ENCODE measurements at places on chromosomes 6 and 20.

- DNase-seq, result no peak
Measured at GRCh38 chr6:157563611-157564284, 182.8 kb downstream of the ZDHHC14 start.

DNA sequence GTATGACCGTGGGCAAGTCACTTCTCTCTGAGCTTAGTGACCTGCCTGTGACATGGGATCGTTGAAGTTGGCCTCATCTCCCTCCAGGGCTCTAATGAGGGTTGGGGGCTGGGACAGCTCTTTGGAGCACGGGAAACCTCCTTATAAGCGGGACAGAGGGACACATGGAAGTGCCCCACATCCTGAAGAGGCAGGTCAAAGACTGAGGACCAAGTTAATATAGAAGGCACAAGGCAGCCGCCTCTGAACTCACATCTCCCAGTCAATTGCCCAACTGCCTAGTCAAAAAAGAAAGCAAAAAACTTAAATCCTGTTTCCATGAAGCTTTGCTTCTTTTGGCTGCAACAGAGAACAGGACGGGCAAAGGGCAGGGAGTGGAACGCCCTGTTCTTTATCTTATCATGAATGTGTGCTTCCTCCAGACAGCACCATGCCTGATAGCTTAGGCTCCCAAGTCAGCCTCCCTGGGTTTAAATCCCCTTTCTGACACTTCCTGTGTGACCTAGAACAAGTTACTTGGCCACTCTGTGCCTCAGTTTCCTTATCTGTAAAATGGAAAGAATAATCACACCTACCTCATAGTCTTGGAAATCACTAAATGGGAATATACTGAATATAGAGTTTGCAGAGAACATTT lies 27.1 kb downstream of the LBP start:
- no peak for DNase-seq

DNA sequence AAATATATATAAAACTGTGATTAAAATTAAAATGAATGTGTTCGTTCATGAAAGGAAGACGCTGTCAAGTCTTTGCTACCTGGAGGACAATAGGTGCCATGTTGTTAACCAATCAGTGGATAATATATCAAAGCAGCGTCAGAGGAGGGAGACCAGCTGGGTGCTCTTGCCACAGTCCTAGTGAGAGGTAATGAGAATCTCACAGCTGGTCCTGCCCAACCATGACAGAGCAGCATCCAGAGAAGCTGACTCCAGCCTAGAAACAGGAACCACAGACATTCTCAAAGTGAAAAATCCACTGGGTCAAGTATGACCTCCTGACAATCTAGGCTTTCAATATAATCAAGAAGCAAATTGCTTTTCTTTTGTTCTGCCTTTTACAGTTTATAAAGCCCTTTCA lies 94.5 kb upstream of the LRFN2 start:
- DNase-seq, result no peak

GRCh38 chr6:11410539-11411307 lies 126.8 kb upstream of the TMEM170B start:
- no peak for DNase-seq

GRCh38 chr6:155311086-155311485 lies 3.2 kb downstream of the TFB1M start:
- DNase-seq, result no peak

DNA sequence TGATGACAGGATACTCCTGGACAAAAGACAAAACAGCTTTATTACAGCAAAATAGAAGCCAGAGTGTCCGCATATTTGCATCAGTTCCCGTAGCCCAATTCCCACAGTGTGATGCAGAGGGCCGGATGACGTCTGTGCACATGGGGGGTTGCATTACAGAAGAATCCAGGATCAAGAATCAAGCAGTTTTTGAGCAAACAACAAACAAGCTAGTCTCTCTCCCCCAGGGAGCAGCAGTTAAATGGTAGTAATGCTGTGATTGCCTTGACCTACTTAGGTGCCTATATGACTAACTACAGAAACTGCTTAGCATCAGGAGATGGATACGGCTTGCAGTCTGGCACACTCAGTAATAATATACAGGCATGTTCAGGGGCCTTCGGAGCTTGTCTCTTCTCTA lies 3.2 kb upstream of the SDHAF4 start:
- DNase-seq, result no peak

GRCh38 chr20:20608041-20608440 lies 104.4 kb downstream of the RALGAPA2 start:
- no peak for DNase-seq

DNA sequence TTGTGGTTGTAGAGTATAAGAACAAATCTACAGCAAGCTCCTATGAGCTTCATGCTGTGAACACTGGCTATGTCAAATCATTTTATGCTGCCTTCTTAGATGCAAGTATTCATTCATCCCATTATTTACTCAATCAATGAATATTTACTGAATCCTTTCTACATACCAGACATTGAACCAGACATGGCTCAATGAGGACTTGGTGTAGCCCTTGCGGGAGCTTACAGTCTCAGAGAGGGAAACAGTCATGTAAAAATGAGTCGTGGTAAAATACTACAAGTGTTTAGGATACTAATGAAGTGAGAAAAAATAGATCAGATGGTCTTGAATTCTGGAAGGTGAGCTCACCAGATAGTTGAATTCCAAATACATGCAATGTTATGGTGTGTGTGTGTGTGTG lies 44.8 kb upstream of the ENPP1 start:
- DNase-seq, result no peak

GRCh38 chr20:57414867-57415592 lies 23.8 kb downstream of the RBM38 start:
- DNase-seq, result no peak

DNA sequence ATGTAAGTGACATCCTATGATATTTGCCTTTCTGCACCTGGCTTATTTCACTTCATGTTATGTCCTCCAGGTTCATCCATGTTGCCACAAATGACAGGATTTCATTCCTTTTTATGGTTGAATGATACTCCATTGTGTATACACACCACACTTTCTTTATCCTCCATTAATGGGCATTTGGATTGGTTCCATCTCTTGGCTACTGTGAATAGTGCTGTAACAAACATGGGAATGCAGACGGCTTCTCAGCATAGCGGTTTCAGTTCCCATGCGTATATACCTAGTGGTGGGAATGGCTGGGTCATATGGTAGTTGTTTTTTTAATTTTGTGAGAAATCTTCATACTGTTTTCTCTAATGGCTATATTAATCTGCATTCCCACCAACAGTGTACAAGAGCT lies 14.8 kb downstream of the MTHFD1L start:
- DNase-seq, result no peak

DNA sequence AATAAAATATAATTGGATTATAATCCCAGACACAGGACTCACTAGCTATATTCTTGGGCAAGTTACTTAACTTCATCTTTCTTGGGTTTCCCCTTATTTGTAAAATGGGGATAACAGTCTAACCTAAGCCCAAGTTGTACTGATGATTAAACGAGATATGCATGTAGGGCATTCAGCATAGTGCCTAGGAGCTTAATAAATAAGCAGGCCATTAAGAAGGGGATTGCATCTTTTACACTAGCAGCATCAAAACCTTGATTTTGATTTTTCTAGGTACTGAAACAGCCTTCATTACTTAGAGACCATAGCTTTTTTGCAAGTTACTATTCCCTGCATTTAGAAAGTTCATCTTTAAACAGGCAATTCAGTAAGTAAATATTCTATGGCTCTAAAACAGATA lies 2.2 kb upstream of the QKI start:
- DNase-seq, result no peak

- DNase-seq, result no peak
Measured at GRCh38 chr6:163455552-163455951, 41.0 kb downstream of the QKI start.

DNA sequence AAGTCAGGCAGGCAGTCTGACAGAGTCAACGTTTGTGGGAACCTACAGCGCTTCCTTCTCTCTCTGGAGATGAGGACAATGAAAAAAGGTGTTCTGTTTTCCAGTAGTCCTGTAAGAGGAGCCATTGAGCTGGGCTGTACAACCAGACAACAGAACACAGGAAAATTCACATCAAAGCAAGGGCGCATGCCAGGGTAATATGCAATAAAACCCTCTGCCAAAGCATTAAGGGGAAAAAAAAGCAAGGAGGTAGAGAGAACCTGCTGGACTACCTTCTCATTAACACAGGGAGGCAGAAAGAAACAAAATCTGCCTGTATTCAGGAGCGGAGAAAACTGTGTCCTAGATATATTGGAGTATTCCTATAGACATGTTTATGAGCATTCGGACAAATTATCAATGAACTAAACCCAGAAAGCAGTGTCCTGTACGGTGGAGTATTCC lies 1.3 kb downstream of the RNF24 start:
- no peak for DNase-seq

DNA sequence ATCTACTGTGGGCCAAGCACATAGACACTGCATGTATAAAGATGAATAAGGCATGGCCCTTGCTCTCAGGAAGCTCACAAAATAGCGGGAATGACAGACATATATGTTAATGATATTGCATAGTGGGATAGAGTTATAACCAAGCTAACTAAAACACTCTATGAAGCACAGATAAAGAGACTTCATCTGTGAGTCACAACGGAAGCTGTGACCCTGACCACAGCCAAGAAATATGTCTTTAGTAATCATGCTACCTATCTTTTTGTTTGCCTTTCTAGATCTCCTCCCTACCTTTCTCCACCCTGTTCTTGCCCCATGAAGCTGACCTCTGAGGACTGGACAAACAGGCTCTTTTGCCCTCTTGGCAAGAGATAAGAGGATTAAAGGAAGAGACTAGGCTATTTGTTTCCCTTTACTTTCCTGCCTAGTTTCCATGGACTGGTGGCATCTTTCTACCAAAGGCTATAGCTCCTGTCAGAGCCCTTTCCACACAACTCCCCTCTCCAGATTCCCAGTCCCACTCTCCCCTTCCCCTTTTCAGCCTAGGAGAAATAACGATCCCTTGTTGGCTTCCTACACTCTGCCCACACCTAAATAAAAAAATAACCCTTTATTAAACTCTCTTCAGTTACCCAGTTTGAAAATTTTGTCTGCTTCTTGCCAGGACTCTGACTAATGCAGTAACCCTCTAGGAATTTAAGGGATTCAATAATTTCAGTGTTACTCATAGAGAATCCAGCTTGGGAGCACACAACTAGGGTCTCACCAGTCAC lies 504.9 kb upstream of the MARCKS start:
- no peak for DNase-seq

DNA sequence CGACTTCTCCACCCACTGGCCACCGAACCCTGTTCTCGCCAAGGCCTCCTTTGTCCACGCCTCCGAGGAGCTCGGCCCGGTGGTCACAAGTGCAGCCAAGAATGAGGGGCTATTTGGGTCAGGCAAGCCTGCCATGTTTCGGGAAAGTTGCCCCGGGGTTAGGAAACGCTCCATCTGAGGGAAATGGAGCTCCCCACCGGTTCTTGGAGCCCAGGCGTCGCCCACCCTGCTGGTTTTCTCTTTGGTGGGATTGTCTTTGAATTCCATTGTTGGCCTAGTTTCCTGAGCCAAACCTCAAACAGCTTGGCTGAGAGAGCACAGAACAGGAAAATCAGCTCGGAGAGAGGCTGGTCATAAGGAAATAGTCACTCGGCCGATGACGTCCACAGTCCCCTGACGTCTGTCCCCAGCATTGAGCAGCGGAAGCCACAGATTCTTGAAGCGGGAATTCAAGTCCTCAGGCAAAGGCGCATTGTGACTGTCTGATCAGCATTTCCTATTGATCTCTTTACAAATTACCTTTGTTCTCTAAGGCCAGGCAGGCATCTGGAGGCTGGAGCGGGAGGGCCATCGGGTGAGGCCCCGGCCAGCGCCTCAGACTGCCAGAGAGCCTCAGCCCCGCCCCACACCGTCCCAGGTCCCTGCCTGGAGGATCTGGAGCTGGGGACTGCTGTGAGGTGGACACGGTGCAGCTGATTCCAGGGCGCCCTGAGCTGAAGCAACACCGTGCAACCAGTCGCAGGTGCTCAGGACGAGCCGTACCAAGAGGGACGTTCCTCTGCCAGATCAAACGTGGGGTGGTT lies 138.6 kb downstream of the DLL1 start:
- DNase-seq, result no peak

GRCh38 chr6:146526192-146526591 lies 17.4 kb upstream of the RAB32 start:
- no peak for DNase-seq

DNA sequence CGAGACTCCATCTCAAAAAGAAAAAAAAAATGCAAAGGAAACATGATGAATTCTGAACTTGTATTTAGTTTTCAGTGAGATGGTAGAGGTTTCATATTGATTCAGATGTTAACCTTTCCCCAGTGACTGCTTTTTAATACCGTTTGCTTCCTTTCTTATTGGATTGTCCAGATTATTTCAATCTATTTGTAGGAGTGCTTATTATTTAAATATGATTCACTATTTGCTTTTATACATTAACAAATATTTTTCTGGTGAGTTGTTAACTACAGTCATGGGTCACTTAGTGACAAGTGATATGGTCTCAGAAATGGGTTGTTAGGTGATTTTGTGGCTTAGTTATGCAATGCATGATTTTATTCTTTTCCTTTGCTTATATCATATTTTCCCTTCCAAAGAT lies 8.4 kb downstream of the PI3 start:
- no peak for DNase-seq

DNA sequence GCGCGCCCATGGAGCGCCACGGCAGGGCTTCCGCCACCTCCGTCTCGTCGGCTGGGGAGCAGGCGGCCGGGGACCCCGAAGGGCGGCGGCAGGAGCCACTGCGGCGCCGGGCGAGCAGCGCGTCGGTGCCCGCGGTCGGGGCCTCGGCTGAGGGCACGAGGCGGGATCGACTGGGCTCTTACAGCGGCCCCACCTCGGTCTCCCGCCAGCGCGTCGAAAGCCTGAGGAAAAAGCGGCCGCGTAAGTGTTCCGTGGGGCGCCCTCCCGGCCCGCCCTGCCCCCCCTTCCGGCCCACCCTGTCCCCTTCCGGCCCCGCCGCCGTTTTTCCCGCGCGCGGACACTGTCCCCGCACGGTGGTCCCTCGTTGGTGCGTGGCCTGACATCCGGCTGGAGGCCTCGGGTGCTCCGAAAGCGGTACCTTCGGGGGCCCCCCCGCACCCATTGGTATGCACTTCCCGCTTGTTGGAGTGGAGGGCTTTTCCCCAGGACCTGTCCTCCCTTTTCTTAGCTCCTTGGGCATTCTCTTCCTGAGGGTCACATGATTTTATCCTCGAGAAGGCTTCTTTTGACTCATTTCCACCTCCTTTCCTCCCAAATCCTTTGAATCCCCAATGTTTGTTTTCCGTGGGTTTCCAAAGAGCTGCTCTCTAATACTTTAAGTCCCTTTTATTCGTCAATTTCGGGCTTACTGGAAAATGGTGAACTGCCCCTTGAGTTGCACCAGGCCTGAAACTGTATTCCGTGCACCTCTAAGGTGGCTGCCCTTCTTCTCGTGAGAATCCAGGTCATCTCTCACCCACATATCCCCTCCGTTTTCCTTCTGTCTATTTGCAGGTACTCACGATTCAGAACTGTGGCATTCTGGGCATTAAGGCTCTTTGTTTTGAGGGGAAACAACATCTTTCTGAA lies 556 bp downstream of the PANK2 start:
- no peak for DNase-seq
